ENCODE measurements at places on chromosomes 3 and 15.

DNA sequence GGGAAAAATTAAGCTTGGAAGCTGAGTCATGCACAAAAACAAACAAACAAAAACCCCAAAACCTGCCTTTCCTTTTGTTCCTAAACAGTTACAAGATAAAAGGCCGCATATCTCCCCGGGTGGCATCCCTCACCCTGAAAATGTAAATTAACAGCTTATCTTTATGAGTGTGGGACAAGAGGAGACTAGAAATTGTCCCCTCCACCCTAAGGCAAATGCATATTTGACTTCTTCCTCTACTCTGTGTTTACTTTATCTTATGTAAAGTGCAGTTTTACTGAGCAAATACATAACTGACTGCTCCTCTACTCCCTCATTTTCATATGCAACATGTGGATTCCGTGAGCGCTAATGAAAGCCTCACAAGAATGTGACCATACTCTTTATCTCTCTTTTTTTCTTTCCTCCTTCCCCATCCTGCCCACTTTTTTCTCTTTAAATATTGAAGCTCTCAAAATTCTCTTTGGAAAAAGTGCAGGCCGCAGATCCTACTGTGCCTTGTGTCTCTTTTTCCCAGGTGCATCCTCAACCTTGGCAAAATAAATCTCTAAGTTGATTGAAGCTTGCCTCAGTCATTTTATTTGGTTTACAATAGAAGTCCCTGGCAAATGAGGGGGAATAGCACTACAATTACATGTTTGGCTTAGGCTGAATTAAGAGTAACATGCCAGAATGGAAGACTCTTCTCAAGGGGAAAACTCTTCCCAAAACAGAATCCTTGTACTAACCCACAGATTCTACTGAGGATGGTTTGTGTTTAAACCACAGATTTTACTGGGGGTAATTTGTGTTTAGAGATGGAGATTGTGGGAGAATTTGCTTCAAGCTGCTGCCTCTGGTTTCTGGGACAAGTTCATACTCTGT lies 72.7 kb upstream of the WDR72 start:
- DNase-seq: no peak

DNA sequence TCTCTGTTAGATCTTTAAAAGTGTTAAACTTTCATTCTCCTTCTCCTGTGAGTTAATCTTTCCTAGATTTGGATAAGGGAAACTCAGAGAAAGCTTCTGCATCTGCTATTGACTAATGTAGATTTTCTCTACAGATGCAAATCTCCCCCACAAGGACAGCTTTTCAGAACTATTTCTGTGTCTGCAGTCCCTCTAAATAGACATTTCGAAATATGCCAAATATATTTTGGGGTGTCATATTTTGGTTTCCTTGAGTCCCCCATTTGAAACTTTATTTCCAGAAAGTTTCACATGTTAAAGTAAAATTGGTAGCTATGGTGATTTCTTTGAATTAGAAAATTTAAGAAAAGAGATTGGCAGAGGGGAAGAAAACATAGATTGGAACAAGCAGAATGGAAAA lies 852.3 kb upstream of the ALCAM start:
- DNase-seq: no peak

GRCh38 chr3:159844801-159845261 lies 143.8 kb upstream of the IL12A start:
- no peak for DNase-seq

DNA sequence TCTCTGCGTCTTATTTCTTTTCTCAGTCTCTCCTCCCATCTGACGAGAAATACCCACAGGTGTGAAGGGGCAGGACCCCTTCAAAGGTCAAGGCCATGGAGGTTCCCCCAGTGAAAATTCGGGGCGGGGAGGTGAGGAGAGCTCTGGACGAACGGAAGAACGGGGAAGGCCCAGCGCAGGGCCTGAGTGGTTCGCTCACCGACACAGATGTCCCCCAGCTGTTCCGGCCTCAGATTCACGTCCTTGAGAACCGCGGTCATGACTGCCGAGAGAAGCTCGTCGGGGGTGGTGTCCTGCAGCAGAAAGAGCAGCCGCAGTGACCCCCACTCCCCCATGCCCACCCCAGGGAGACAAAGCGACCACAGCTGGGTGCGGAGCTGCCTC lies 542 bp downstream of the ACAA1 start:
- DNase-seq: no peak

DNA sequence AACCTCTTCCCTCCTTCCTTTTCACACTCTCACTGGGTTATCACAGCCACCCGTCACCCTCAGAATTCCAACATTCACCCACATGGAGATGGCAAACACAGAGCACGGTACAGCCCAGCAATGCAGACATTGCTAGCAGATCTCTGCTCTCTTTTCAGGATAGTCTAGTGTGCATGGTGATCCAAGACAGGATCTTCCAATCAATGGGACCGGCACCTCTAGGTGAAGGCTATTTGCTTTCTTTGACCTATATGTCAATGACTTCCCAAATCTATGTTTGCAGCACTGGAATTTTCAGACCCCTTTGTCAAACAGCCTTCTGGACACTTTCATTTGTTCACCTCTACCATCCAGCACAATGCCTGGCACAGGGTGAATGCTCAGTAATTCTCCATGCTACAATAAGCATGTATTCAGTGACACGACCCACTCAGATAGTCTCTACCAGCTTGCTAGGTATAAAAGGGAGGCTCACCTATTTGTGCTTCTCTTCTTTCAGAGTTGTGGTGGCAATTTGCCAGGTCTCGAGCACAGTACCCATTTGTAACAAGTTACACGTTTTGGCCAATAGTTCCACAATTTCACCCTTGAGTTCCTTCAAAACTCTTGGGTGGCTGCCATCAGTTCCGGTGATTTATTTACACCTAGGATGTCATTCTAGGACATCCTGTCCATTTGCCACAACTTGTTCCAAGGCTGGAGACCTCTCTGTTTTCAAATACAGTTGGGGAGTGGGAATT lies 279.1 kb upstream of the ICE2 start:
- DNase-seq: no peak

DNA sequence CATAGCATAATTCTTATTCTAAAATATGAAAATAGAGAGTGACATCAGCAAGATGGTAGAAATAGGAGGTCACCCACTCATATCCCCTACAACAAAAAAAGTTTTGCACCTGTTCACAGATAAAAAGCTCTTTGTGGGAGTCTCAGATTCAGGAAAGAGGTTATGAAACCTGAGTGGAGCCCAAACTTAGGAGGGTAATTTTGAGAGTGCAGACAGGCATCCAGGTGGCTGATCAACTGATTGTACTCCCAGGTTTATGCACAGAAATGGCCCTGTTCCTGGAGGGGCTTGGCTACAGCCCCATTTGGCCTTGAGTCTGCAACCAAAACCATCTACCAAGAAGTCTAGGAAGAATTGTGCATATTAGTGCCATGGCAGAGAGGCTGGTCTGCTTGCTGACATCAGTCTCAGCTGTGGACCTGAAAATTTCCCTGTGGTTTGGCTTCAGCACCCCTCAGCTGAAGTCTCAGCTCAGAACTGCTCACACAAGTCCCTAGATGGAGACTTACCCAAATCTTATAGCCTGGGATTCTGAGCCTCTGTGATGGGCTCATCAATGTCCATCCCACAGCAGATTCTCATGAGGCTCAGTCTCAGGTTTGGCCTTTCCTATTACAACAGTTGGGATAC lies 291.6 kb downstream of the IL20RB start:
- no peak for DNase-seq

Data from effector CD4-positive, alpha-beta T cell (primary cell).